NCI-H526 treated with DMSO at 0.1 percent for 48 hours (cell line): ENCODE measurements at places on chromosomes 12 and 14.

- DNase-seq: no peak
Measured at GRCh38 chr14:35682802-35683201, 126.3 kb downstream of the RALGAPA1 start.

- DNase-seq: no peak
Measured at GRCh38 chr14:91985521-91986255, 38.2 kb upstream of the FBLN5 start.

- no peak for DNase-seq
Measured at GRCh38 chr12:28795311-28795710, 353.8 kb upstream of the FAR2 start.

DNA sequence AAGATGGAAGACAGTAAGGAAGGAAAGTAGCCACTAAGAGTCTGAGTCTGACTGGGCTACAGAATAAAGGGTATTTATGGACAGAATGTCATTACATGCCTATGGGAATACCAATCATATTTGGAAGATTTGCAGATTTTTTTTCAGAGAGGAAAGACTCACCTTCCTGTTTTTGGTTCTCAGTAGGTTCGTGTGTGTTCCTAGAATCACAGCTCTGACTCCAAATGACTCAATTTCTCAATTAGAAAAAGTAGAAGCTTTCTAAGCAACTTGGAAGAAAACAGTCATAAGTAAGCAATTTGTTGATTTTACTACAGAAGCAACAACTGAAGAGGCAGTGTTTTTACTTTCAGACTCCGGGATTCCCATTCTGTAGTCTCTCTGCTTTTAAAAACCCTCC, 15.4 kb upstream of the PAPLN start:
- DNase-seq: no peak
